ENCODE measurements at places on chromosomes 4 and X.

DNA sequence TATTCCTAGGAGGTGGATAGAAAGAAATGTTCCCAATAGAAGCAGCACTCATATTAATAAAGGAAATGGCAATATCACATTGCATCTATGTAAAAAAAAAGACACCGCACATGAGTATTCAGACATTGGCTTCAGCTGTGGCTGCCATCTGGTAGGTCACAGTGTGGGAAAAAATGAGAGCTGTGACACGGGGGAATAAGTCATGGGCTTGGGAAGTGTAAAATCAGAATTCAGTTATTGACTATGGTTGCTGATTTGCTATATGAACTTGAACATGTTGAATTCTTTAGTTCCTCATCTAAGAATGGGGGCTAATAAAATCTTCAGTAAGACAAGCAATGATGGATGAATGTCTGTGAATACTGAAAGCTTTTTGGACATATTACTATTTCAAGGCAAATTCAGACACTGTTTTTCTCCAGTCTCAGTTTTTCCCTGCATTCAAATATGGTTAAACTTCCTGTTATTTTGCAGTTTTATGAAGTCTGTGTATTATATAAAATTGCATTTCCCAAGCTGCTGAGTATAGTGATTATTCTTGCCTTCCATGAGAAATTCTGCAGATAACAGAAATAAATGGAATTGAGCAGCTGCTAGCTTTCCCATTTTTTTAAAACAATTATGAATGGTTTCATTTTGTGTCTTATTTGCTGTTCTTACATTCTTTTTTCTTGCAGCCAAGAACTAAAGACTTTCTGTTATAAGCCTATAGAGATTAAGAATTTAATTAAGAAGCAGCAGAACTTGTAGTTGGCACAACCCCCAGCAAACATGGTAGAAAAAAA, 221.0 kb downstream of the ANKRD50 start:
- no peak for DNase-seq

- no peak for DNase-seq
Measured at GRCh38 chr4:132792310-132792709, 356.8 kb upstream of the PCDH10 start.

DNA sequence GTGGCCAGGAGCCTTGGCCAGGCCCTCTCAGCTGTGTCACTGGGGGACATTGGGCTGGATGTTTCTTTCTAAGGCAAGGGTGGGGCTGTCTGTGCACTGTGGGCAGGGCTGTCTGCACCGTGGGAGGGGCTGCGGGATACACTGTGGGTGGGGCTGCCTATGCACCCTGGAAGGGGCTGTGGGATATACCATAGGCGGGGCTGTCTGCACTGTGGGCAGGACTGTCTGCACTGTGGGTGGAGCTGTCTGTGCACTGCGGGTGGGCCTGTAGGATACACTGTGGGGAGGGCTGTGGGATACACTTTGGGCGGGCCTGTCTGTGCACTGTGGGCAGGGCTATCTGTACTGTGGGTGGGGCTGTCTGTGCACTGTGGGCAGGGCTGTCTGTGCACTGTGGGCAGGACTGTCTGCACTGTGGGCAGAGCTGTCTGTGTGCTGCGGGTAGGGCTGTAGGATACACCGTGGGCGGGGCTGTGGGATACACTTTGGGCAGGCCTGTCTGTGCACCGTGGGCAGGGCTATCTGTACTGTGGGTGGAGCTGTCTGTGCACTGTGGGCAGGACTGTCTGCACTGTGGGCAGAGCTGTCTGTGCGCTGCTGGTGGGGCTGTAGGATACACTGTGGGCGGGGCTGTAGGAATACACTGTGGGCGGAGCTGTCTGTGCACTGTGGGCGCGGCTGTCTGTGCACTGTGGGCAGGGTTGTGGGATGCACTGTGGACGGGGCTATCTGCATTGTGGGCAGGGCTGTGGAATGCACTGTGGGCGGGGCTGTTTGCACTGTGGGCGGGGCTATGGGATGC, 31.1 kb downstream of the ACOX3 start:
- DNase-seq: no peak

GRCh38 chrX:18707426-18708049, at the start of gene PPEF1:
Gene PPEF1, plus strand, starts transcription at chrX:18707645. Its CDS starts 136 bp downstream, at chrX:18707781.
- DNase-seq: no peak

Measured in Ammon's horn (tissue), 1 donor.